MCF 10A (cell line): ENCODE measurements at places on chromosomes 5 and 9. TPM values are rescaled to one million over a fixed set of nuclear protein-coding genes. Genes with fewer than 3 reads are reported as not detected.

AIF1L gene
- total RNA-seq: 2.6 and 4.1 TPM in 2 replicates

FBXO10 gene
- 3.4 and 4.6 TPM in 2 replicates for total RNA-seq

GRCh38 chr5:50653946-50654345, 12.5 kb upstream of the PARP8 start:
- no peak for DNase-seq
- no peak overlapping the region for H3K4me3 ChIP-seq
- no peaks in the 10 kb centered on the region for H3K27me3 ChIP-seq
- no peaks in the 10 kb centered on the region for H3K36me3 ChIP-seq
- peaks cover 23% of the 10 kb centered on the region for H3K4me1 ChIP-seq

DNA sequence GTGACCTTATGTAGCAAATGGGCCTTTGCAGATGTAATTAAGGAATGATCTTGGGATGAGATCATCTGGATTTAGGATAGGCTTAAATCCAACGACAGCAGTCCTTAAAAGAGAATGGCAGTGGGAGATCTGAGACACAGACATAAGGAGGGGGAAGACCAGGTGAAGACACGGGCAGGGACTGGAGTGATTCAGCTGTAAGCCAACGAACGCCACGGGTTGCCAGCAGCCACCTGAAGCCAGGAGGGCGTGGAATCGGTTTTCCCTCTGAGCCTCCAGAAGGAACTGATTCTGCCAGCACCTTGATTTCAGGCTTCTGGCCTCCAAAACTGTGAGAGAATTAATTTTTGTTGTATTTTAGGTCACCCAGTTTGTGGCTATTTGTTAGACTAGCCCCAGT, 218.6 kb upstream of the ANKRD55 start:
- DNase-seq: no peak
- H3K36me3 ChIP-seq: peaks cover 5% of the 10 kb centered on the region
- peaks cover 16% of the 10 kb centered on the region for H3K4me1 ChIP-seq
- no peak overlapping the region for H3K4me3 ChIP-seq
- no peak overlapping the region for H3K27ac ChIP-seq
